ENCODE measurements at places on chromosomes 11 and 22. TPM values are rescaled to one million over a fixed set of nuclear protein-coding genes. Genes with fewer than 3 reads are reported as not detected.
A peak's percentile ranks its signal among the peaks of the same experiment; 100 is the strongest.

DNA sequence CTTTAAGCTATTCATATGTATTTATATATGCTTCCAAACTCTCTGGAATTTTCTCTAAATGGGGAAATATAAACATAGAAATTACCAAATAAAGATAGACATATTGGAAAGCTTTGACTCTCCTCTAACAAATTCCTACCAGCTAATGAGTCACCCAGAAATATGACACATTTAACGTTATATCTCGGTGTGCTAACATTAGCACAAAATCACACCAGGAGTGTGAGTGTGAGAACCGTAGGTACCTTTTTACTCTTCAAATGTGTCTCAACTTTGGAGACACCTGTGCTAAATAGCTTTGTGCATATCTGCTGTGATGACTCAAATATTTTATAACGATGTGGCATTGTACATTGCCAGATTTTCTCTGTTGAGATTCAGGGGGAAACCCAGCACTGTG, 714.4 kb downstream of the METTL15 start:
- DNase-seq = no peak

DNA sequence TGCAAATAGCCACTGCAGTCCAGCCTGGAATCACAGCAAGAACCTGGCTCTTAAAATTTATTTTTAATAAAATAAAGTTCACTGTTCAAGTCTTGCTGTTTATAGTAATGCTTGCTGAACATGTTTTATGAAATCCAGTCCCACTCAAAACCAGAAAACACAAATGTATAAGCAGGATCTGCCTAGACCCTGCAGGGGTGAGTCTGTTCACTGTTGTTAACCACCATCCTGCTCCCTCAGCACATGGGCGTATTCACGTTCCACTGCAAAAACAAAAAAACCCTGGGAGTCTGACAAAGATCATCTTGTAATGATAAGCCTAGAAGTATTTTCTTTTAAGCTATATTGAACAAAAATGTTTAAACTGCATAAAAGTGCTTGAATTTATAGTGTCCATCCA, 45.0 kb upstream of the CTTN start:
- no peak for DNase-seq

PTGDR2 gene
- 1.1 TPM for polyA plus RNA-seq

- DNase-seq = peak; percentile 17
Observed at GRCh38 chr22:23250785-23251363, 70.6 kb downstream of the BCR start.

DNA sequence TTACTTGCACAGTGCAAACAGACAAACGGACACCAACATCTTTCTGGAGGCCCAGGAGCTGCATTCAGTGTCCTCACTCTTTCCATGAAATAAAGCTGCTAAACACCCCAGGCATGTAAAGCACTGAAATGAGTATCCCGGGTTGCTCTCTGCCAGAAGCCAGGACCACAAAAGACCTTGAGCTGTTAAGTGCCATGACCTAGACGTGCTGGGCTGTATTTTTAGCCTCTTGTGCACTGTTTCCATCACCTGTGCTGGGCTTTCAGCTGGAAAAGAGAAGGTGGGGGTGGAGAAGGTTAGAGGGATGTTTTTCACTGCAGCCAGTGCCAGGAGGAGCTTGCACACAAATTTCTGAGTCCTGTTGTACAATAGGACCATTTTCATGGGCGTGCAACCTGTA, 3.4 kb upstream of the KREMEN1 start:
- no peak for DNase-seq

DNA sequence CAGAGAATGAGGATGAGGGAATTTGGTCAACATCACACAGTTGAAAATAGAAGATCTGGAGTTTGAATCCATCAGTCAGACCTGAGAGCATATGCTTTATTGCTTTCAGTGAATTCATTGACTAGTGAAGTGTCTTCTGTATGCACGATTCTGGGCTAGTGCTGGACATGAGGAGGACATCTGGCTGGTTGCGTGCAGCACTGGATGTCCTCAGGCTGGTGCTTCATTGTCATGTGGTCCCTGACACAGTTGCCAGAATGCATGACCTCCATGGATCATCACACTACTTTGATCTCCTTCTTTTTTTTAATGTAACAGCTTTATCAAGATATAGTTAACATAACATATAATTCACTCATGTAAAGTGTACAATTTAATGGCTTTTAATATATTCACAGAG, 44.5 kb upstream of the MMP7 start:
- DNase-seq = no peak

TRIM51 gene
- not detected for polyA plus RNA-seq

GRCh38 chr11:68016161-68016903, 6.2 kb downstream of the ALDH3B1 start:
- DNase-seq = no peak

- no peak for DNase-seq
Observed at GRCh38 chr11:27882066-27882697, 181.9 kb upstream of the BDNF start.

DNA sequence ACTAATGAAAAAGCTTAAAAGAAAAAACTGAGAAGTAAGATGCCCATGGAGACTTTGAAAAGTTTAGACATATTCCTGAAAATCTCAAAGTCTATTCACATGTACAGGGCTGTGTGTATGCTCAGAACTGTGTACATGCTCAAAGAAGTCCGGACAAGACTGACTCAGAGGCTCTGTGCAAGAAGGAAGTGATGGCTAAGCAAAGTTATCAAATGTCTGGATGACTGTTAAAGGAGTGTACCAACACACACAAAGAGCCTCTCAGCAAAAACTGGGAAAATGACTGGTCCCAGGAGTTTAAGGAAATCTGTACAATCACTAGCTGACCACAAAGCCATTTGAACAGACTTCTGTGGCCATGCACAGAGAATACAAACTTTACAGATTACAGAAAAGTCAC, 33.1 kb upstream of the ARHGAP32 start:
- DNase-seq = no peak

GRCh38 chr11:78318321-78319114, 99.1 kb downstream of the GAB2 start:
- DNase-seq = no peak

CCDC73 gene
- not detected for polyA plus RNA-seq

GRK3 gene
- 0.44 TPM for polyA plus RNA-seq

All from psoas muscle (tissue), 8 donors.